Stimulated activated CD8-positive, alpha-beta memory T cell treated with anti-CD3 and anti-CD28 coated beads, Interleukin-7, amount 100 ng/mL, for 1 hour (primary cell): ENCODE measurements at places on chromosomes 7 and 10.

GRCh38 chr10:3428826-3429225, 256.2 kb upstream of the PITRM1 start:
- no peak for DNase-seq

GRCh38 chr7:92076509-92076908, 57.8 kb downstream of the CYP51A1 start:
- DNase-seq, result no peak

- no peak for DNase-seq
Measured at GRCh38 chr7:5423976-5424748, 528 bp upstream of the TNRC18 start.

DNA sequence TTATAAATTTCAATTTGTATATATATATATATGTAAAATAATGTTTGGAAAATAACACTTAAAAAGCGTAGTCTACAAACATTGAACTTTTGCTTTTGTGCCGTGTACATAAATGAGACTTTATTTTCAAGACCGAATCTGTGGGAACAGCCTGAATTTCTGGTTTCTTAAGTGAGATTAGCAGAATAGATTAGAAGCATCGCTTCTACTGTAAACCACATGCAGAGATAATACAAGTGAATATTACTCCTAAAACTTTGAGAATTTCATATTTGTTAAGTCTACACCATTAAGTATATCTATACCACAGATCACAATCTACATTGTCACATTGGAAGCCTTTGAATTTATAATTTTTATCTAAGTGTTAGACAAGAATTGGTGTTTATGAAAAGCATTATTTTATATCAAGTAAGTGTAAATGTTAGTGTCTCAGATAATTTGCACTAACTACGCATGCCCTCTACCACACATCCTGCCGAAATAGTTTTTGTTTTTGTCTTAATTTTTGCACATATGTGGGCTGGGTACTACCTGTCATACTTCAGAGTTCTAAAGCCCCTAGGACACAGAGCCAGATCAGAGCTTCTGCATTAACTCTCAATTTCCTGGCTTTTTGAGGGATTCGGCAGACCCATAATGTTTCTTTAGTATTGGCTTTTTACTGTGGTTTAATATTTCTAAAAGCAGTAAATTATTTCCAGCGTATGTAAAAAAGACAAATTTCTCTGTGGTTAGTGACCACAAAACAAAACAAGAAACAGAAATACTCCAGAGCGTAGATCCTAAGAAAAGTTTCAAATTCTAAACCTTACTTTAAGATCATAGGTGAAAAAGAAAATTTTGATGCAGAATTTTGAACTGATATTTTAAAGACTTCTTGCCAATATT, 20.0 kb downstream of the TWIST1 start:
- no peak for DNase-seq

DNA sequence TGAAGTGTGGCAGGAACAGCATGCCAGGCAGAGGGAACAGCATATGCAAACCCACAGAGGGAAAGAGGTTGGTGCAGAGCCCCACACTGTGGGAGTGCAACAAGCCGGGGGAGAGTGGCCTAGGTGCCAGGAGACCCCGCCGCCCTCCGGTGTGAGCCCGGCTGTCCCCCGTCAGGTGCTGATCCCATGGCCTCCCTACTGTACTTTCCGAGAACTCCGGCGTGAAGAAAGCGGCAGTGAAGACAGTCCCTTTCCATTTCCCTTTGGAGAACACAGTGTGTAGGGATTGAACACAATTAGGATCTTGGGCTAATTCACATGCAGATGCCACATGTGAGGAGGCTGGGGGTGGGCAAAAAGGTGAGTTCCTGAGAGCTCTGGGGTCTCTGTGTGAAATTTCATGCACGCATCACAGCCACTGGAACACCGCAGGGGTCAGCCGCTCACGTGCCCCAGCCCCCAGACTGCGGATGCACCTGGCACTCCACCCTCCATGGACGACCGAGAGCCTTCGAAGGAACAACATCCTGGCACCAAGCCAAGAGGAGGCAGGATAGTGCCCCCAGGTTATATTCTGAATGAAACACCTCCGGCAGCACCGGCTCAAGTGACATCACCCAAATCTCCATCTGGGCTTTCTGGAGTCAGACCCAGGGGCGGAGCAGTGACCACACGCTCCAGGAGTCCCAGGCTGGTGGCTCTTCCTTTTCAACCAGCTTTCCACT, 82.1 kb upstream of the PPP2R2D start:
- DNase-seq, result no peak

- no peak for DNase-seq
Measured at GRCh38 chr7:82704121-82704520, 260.5 kb upstream of the CACNA2D1 start.

DNA sequence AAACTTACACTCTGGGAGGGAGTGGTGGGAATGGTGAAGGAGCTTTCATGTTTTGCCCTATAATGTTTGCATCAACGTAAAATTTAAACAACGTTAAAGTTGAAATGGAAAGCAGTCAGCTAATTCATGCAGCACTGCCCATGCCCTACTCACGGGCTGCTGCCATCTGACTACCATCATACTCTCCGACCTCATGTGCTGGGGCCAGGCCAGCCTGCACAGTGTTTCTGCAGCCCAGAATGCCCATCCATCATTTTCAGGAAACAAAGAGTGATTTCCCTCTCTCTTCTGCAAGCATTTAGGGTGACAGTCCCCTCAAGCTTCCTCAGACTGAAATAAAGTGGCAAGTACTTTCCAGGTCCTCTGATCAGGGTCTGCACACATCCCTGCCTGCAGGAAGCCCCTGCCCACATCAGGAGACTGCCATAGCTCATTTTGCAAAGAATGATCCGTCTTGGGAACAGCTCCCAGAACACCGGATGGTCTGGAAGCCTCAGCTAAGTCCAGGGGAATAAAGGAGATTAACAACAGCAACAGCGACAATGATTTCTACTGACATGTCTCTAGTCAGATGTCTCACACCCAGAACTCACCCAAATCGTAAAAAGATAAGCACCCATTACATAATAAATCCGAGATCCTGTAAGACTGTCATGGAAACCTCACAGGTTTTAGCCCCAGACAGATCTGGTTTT, 40.3 kb downstream of the ARHGAP22 start:
- DNase-seq, result no peak

DNA sequence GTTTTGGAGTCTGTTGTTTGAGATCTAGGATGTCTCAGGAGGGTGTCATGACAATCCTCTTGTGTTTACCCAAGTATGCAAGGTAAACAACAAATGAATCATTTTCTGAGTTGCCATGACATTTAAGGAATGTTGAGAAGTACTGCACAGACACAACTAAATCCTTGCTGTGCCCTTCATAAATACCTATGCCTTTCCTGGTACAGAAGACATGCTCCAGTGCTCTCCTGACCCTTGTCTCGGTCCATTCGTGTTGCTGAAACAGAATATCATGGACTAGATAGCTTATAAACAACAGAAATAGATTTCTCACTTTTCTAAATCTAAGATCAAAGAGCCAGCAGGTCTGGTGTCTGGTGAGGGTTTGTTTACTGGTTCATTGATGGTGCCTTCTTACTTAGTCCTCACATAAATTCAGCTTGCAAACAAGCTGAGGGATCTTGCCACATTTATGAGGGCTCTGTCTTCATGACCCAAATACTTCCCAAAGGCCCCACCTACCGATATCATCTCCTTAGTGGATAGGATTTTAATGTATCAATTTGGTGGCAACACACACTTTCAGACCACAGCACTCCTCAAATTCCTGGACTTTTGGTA, 341.8 kb upstream of the SEMA3A start:
- no peak for DNase-seq

GRCh38 chr10:35341521-35341920, 5.2 kb downstream of the CCNY start:
- DNase-seq, result no peak

- no peak for DNase-seq
Measured at GRCh38 chr7:23044581-23044980, 30.7 kb upstream of the HYCC1 start.

GRCh38 chr10:132884691-132885271, 57.6 kb downstream of the CFAP46 start:
- DNase-seq, result no peak

GRCh38 chr7:95715274-95715673, 57.1 kb upstream of the DYNC1I1 start:
- DNase-seq, result no peak
